ENCODE measurements at places on chromosomes 5 and 9. TPM values are rescaled to one million over a fixed set of nuclear protein-coding genes. Genes with fewer than 3 reads are reported as not detected.

GRCh38 chr5:128881502-128882018, 83.7 kb upstream of the SLC27A6 start:
- DNase-seq, result no peak

- DNase-seq, result no peak
These were observed 52.4 kb downstream of the GALNT10 start for GRCh38 chr5:154242964-154243376.

TRPM6 gene
- not detected for total RNA-seq

- no peak for DNase-seq
These were observed 76.8 kb upstream of the LMX1B start for GRCh38 chr9:126536841-126537465.

GRCh38 chr9:77554586-77555105, 93.5 kb downstream of the GNA14 start:
- DNase-seq, result no peak

GRCh38 chr5:172245046-172245445, 38.5 kb downstream of the UBTD2 start:
- no peak for DNase-seq

- no peak for DNase-seq
These were observed 49.3 kb downstream of the COL15A1 start for GRCh38 chr9:98992885-98993569.

DNA sequence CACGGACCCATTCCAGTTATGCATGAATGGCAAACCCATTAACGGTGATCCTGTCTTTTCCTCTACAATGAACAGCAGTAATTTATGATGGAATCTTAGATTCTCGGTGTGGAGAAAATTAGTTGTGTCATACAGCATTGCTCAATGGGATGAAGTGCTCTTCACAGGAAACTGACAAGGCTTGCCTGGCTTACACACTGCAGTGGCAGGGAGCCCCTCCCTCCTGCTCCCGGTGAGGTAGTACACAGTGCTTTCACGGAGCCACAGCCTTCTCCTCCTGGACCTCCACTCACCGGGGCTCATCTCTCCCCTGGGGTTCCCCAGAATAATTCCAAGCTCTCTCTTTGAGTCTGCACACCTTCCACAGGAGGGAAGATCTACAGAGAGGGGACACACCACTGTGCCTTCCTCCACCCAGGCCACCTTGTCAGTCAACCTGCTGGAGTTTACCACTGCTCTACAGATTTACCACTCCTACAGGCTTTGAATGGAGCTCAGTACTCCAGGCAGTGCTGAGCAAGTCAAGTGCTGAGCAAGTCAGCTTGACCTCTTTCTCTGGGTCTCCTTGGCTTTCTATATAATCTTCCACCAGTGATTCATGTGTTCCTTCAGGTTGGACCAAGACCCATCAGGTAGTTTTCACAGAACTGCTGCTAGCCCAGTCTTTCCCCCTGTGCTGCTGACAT, 59.1 kb upstream of the TBC1D2 start:
- no peak for DNase-seq

FASTKD3 gene
- 12.5 TPM for total RNA-seq

- DNase-seq, result no peak
These were observed 385.5 kb downstream of the ADGRV1 start for GRCh38 chr5:90944116-90944515.

UGT3A1 gene
- total RNA-seq, result not detected

GRCh38 chr9:93587651-93588347, 11.4 kb downstream of the PHF2 start:
- DNase-seq, result no peak

RAPGEF6 gene
- total RNA-seq, result 10.6 TPM

COMMD10 gene
- total RNA-seq, result 33.3 TPM

GRCh38 chr9:69444791-69445190, 119.8 kb downstream of the ENTREP1 start:
- DNase-seq, result no peak

DNA sequence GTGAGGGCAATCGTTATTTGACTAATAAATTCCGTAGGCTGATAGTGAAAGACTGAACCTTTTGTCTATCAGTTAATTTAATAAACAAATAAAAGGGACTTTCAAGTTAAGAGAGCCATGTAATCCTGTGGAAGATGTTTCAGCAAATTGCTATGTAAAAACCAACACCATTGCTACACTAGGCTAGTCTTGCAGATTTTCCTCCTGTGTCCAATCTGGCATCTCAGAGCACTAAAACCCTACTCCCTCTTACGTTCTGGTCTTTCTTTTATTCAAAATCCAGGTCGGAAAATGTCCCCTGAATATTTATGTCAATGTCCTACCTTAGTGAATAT, 478.8 kb upstream of the TNC start:
- DNase-seq, result no peak

- DNase-seq, result no peak
These were observed 282.9 kb downstream of the ARHGAP26 start for GRCh38 chr5:143052967-143053682.

SAXO1 gene
- 0.06 TPM for total RNA-seq

DNA sequence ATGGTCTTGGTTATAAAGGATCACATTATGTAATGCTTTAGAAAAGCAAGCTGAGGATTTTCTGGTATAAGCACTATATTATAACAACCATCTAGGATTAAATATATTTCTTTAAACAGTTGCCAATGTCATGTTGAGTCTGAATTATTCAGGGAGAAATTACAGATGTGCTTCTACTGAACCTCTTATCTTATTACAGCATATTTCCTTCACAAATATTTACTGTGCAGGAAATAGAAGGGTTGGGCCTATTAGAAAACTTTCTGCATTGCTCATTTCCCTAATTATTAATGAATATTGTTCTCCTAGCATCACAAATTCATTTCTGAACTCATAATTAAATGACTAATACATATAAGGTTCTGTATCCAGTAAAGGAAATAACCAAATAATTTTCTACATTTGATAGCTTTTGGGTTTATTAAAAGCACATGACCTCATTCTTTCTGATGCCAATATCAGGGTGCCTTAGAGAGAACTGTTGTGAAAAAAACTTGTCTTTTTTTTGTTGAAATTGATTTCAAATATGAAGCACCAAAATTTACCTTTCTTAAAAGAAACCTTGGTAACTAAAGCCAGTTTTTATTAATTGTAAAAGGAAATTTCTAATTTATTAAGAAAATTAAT, 476.8 kb upstream of the PTGER4 start:
- DNase-seq, result no peak

DNA sequence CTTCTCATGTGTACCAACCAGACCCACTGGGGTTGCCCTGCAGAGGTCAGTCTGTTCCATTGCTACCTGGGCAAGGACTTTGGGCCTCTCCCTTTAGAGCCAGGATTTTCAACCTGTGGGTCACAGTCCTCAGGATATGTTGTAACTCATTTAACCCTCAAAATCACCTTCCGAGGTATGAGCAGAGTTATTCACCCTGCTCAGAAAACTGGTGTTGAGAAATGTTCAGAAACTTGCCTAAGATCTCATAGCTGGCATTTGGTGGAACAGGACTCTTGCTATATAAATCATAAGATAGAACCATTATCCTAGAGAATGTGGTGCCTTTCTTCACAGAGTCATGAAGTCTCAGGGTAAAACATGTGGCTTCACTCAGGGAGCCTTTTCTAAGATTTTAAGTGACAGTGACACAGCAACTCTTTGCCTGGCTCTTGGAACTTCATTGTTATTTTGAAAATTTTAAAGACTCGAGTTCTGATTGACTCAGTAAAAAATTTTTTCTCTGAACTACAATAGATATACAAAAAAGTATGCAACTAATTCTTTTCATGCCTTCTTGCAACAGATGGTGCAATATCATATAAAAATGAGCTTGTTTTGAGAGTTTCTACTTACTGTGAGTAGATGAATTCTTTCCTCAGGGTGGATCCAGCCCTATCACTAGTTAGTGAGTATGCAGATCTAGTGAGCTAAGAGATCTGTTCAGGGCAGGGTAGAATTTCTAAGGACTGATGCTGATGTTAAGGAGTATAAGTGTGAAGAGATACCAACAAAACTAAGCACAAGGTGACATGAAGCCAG, 29.5 kb downstream of the CAST start:
- DNase-seq, result no peak

- DNase-seq, result no peak
These were observed 279.9 kb upstream of the CD180 start for GRCh38 chr5:67476531-67476930.

ZNF483 gene
- 1.0 TPM for total RNA-seq

GRCh38 chr5:322281-322941, 897 bp downstream of the AHRR start:
- DNase-seq, result peak; percentile 40

- no peak for DNase-seq
These were observed 129.1 kb upstream of the PIK3R1 start for GRCh38 chr5:68086439-68086838.

PIP5K1B gene
- total RNA-seq, result not detected

All from LHCN-M2 (cell line).